NCI-H524 (cell line): ENCODE measurements at places on chromosomes 5 and 9.

DNA sequence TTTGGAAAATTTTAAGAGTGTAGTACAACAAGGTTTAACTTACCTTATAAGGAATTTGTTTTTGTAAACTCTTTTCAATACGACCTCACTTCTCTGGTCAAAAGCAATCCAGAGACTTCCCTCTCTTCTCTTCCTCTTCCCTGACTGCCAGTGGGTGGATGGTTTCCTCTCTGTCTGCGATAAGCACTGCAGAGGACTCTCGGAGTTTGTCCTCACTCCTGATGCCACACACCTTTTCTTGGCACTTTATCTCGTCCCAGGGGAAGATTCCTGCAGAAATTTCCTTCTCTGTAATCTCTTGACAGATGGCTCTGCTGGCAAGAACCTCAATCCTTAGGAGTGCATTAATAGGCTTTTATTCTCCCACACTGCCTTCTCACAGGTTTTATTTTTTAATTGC lies 641.6 kb downstream of the NR2F1-AS1 start:
- DNase-seq, result peak; percentile 96

- DNase-seq, result no peak
Observed at GRCh38 chr9:84669288-84670137, at the start of gene NTRK2. NTRK2 (plus strand) TSS chr9:84669729; CDS start chr9:84670749, 1,020 bp downstream.

- DNase-seq, result no peak
Observed at GRCh38 chr9:80062567-80062966, 490.8 kb downstream of the TLE4 start.

- no peak for DNase-seq
Observed at GRCh38 chr5:1048162-1048721, 39.6 kb downstream of the NKD2 start.
